ENCODE measurements at places on chromosomes 12 and 14.

GRCh38 chr12:110015132-110015531, 15.9 kb downstream of the ANKRD13A start:
- DNase-seq = no peak

- DNase-seq = no peak
These were observed 143.8 kb upstream of the DAAM1 start for GRCh38 chr14:59044707-59045106.

DNA sequence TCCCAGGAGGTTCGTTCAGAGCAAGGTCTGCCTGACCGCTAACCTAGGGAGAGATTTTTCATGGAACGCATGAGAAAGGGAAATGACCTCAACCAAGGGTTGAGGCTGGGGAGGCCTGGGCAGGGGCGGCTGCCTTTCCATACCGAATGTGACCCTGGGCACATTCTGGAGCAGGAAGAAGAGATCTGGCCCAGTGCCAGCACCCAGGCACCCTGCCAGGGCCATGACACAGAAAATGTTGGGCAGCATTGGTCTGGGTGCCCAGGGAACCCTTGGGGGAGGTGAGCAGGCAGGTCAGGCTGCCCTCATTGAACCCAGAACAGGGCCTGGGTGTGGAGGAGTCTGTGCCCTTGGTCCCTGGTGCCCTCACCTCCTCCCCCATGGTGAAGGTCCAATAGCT, 106.8 kb downstream of the CALM1 start:
- no peak for DNase-seq

- DNase-seq = peak; percentile 76
These were observed 21.6 kb upstream of the GPR132 start for GRCh38 chr14:105086833-105087307.

DNA sequence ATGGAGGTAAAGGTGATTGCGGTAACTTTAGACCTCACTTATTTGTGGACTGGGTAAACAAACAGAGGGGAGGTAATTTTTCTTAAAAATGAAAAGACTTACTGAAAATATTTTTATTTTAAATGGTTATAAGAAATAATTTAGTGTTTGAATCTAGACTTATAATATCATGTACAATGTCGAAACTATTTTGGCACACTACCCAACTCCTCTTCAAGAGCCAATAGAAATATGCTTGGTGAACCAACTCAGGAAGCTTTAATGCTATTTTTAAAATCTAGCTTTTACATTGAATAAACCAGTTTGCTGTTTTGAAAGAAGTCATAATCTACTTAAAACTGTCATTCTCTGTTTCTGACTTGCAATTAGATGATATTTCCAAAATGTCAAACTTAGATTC, 175.8 kb upstream of the NPAS3 start:
- DNase-seq = no peak
